Stimulated activated CD4-positive, alpha-beta T cell treated with anti-CD3 and anti-CD28 coated beads, Interleukin-2, amount 100 ng/mL, for 24 hours (primary cell): ENCODE measurements at places on chromosomes 2 and 18.

GRCh38 chr2:206512999-206513398 is 69.7 kb downstream of the ADAM23 start:
- DNase-seq, result no peak

DNA sequence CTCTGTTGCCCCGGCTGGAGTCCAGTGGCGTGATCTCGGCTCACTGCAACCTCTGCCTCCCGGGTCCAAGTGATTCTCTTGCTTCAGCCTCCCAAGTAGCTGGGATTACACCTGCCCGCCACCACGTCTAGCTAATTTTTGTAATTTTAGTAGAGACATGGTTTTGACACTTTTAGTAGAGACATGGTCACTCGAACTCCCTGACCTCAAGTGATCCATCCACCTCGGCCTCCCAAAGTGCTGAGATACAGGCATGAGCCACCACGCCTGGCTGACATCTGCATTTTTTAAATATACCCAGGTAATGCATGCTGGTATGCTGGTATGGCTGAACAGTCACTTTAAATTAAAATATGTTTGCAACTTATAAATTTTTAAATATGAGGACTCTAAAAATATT is 91.9 kb downstream of the EPB41L3 start:
- DNase-seq, result no peak

DNA sequence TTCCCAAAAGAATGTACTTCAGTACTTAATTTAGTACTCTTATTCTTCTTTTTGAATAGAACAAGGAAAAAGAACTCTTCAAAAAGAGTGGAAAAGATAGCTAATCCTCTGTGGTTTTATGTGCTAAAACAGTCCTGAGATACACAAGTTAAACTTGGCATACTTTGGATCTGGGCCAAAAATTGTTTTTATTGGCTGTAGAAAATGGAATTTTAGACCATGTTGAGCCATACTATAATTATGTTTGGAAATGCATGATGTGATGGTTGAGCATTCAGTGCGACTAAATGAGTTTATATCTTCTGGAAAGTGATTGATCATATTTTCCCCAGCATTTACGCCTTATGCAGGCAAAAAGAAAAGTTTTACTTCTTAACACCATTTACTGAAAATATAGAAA is 18.0 kb upstream of the PDE1A start:
- no peak for DNase-seq

GRCh38 chr2:136764452-136765255 is 691 bp upstream of the THSD7B start:
- DNase-seq, result no peak

DNA sequence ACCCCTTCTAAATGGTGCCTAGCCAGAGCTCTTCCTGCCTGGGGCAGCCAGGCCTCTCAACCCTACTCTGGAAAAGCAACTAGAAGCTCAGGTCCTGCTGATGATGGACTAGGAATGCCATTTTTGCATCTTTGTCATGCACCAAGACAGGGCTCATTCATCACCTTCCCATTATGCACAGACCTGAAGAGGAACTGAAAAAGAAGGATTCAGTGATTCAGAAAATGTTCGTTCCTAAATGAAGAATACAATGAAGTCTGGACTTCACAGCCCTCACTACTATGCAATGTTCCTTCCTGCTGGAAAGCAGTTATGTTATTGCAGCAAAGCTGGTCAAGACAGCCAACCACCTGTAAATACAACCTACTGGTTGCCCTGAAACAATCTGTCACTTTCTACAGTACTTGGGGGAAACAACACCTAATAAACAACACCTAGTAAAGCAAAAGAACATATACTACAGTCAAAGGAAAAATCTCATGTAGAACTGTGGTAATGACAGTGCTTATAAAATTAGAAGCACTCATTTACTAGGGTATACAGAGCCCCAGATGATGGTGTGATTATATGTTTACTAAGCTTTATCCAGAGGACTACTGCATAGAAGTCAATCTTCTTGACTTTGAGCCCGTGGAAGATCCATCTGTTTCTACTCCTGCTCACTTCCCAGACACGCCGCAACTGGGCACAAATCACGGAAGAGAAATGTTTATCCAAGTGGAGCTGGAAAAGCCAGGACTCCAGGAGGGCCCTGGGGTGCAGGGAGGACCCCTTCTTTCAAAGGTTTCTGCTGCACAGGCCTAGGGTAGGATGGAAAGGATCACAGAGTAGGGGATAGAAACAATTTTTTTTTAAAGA is 103.1 kb upstream of the THOC1 start:
- DNase-seq, result no peak

- no peak for DNase-seq
Measured at GRCh38 chr2:41695198-41696113, 352.4 kb upstream of the PKDCC start.
